ENCODE measurements at places on chromosomes 1 and 21.

GRCh38 chr1:32137111-32137510 lies 29.3 kb downstream of the KPNA6 start:
- no peak for DNase-seq

GRCh38 chr1:9093581-9093980 lies 24.1 kb upstream of the SLC2A5 start:
- DNase-seq, result no peak

DNA sequence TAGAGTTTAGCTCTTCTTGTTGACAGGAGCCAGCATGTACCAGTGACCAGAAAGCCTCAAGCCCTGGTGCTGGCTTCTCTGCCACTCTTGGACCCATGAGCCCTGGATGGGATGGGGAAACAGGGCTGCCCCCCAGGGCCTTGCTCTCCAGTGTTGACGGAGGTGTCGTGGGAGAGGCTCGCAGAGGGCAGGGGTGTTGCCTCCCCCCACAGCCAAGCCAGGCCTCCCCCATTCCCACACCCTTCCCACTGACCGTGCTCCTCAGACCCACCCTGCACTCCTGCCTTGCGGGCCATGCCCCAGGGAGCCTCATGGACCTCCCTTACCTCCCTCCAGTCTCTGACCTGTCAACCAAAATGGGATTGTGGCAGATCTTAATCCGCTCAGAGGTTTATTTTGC lies 123.8 kb upstream of the COL6A1 start:
- peak; percentile 26 for DNase-seq

- DNase-seq, result no peak
Observed at GRCh38 chr1:30513396-30514136, 209.8 kb downstream of the MATN1 start.

GRCh38 chr1:101228424-101229134 lies 8.2 kb upstream of the S1PR1 start:
- DNase-seq, result no peak

All from activated T-cell treated with anti-CD3 and anti-CD28 coated beads, Interleukin-2, amount 50 U/mL, for 24 hours (primary cell).